ENCODE measurements at places on chromosomes 2 and 18.
A peak's percentile ranks its signal among the peaks of the same experiment; 100 is the strongest.

GRCh38 chr18:59279193-59279592, 5.9 kb upstream of the RAX start:
- DNase-seq: no peak

GRCh38 chr2:86025229-86025820, 80.4 kb downstream of the POLR1A start:
- DNase-seq: no peak

- DNase-seq: no peak
Observed at GRCh38 chr2:152186262-152186661, 10.7 kb upstream of the STAM2 start.

- no peak for DNase-seq
Observed at GRCh38 chr2:46448641-46449040, 30.7 kb upstream of the TMEM247 start.

GRCh38 chr2:10197697-10198076, 75.1 kb downstream of the RRM2 start:
- no peak for DNase-seq

DNA sequence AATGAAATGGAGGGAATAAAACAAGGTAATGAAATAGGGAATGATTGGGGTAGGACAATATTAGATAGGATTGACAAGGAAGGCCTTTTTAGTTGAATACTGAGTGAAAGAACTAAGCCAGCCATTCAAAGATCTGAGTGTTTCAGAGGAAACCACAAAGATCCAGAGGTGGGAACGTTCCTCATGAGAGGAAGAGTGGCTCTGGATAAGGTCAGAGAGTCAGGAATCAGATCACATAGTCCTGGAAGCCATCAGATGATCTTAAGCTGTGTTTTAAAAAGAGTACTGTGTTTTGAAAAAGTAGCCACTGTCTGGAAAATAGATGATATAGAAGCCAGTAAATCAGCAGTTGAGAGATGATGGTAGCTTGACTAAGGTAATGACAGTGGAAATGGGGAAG, 11.8 kb downstream of the TTLL4 start:
- DNase-seq: no peak

GRCh38 chr2:41832218-41832617, 215.6 kb upstream of the PKDCC start:
- no peak for DNase-seq

- DNase-seq: no peak
Observed at GRCh38 chr2:59044736-59045135, 803.6 kb upstream of the FANCL start.

- DNase-seq: no peak
Observed at GRCh38 chr2:64313398-64313723, 140.6 kb upstream of the LGALSL start.

- DNase-seq: no peak
Observed at GRCh38 chr2:73851274-73851673, 22.5 kb downstream of the STAMBP start.

- peak; percentile 70 for DNase-seq
Observed at GRCh38 chr18:24659827-24660720, 199.6 kb downstream of the HRH4 start.

DNA sequence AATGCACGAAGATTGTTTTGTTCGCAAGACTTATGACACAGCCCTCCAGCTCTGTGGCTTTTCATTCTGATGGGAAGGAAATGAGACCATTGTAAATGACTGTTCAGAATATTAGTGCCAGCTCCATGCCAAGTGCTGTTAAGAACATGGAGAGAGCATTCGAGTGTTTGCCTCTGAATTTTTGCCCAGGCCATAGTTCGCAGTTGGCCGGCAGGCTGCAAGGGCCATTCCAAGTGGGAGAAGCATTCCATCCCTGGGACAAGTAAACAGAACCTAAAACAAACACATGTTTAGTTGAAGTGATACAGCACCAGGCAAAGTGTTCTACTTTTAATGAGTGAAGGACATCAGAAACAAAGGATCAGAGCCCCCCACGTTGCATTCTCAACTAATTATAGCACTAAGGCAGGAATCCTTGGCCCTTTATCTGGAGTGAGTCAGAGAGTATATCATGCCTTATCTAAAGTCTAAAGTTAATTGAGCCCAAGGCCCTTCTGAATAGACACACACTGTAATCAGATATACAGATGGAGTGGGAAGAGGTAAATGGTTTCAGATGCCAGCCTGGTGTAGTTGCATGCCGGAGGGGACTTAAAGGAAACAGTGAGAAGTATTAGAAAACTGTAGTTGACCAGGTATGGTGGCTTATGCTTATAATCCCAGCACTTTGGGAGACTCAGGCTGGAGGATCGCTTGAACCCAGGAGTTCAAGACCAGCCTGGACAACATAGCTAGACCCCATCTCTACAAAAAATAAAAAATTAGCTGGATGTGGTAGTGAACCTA, 53.3 kb downstream of the NEDD4L start:
- no peak for DNase-seq

DNA sequence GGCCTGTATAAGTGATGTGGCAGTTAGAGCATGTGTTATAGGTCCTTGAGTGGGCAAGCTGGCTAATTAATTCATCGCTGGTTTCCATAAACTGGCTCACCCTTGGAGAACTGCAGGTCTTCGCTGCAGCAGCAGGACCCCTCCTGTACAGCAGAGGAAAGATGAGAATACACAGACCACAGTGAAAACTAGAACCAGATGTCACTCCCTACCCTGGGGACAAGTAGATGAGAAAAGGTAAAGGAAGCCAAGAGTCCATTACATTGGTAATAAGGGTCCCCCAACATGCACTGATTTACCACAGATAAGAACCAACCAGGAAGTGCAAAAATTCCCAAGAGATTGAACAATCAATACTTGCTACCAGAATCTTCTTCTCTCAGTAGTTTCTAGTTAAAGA, 415.6 kb upstream of the LYPD1 start:
- no peak for DNase-seq

- DNase-seq: no peak
Observed at GRCh38 chr2:79453918-79454317, 58.9 kb upstream of the CTNNA2 start.

DNA sequence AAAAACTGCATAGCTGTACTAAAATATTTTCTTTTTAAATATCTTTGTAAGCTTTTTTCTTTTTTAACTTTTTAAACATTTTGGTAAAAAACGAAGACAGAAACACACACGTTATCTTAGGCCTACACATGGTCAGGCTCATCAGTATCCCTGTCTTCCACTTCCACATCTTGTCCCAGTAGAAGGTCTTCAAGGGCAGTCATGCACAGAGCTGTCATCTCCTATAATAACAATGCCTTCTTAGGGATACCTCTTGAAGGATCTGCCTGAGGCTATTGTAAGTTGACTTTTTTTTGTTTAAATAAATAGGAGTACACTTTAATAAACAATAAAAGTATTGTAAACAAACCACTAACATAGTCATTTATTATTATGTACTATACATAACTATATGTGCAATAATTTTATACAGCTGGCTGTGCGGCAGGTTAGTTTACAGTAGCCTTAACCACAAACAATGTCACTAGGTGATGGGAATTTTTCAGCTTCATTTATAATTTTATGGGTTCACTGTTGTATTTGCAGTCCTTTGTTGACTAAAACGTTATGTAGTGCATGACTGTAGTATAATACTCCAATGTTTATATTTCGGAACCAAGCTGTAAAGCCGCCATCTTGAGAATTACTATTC, 124.4 kb downstream of the MAP4K4 start:
- no peak for DNase-seq

DNA sequence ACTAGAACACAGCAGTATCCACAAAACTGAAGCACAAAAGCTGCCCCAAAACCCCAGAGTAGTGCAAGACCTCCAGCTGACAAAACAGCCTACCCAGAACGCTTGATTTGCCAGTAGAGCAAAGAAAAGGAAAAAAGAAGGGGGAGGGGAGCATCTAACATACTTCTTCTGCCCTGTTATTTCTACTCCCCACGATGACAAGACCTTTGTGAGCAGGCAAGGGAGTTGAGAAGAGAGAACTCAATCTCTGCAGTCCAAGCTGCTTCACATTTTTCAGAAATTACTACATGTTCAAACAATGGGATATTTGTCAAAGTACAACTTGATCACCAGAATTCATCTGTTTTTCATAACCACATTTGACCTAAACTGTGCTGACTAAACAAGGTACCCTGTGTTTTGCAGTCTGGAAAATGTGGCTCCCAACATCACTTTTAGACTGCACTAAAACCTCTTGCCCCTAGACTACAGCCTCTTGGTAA, 286.7 kb downstream of the EXOC6B start:
- no peak for DNase-seq

- DNase-seq: no peak
Observed at GRCh38 chr2:43941966-43942365, 53.8 kb downstream of the LRPPRC start.

- DNase-seq: peak; percentile 67
Observed at GRCh38 chr18:12990123-12990475, 1.1 kb upstream of the CEP192 start.

DNA sequence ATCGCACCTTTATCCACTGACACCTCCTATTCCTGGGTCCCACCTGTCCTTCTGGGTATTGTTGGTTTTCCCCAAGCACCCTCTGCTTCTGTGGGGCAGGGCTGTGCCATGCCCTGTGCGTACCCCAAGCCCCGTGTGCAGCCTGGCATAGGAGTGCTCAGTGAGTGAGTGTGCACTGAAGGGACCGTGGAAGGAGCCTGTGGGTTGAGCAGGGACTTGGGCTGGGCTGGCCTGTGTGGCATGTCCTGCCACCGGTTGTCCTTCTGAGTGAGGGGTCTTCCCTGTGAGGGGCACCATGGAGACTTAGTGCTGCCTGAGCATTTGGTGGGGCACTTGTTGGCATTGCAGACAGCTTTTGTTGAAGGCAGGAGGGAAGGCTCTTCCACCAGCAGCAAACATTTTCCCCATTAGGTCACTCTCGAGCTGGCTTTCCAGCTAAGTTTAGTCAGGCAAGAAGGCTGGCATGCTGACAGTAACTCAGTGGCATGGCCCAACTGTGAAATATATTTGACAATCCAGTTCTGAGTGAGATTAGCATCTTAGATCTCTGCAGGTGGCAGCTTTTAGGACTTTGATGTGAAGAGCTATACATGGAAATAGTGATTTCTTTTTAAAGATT, 64.7 kb downstream of the LPIN1 start:
- DNase-seq: no peak

- no peak for DNase-seq
Observed at GRCh38 chr2:23475036-23475435, 90.1 kb downstream of the KLHL29 start.

DNA sequence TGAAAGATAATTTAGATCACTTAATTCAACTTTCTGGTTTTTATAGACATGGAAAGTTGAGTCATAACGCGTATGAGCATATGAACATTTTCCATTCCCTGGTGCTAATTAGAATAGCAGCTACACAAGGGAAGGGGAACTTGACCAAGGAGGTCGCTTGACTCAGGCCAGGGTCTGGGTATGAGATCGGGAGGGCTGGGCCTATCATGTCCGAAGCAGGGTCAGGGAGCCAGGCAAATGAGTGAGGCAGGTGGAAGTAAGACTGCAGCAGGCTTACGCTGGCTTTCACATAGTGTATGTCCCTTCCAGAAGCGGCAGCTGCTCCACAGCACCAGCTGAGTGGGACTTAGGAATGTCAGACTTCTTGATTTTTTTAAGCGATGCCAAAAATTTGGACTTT, 14.7 kb downstream of the RALB start:
- no peak for DNase-seq

DNA sequence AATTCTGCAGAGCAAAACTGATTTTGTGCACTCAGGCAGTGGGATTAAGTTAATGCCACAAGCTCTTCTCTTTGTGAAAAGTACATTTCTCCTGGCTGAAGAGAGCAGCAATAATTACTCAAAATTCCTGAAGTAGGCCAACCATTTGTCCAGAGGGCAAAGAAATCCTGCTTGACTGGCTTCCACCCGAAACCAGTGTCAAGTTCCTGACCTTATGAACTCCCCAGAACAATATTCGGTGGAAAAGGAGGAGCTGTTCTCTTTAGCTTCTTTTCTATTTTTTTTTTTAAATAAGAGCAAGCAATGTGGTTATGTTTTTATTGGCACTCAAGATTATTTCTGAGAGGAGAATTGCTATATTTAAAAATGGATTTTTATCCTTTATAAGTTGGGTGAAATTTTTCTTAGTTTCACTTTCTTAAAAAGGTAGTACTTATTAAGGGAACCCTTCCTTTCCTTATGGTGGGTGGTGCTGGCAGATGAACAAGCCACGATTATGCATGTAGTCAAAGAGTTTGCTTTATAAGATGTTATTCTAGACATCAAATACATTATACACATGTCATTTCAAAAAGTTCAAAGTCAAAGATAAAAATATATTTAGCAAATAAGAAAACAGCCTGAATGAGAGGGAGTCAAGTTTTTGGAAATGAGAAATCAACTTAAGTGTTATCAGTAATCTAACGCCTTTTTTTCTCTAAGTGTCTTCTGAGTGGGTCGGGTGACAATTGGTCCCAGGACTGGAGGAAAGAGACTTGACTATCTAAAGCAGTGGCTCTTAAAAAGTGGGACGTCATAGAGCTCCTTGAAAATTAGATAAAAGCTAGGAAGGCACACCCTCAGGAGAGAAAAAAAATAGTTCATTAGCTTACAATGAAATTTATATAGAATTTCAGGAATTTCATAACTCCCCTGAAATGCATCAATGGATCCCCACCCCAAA, 194.5 kb downstream of the IKZF2 start:
- DNase-seq: no peak

- no peak for DNase-seq
Observed at GRCh38 chr2:221370076-221370856, 201.8 kb downstream of the EPHA4 start.

DNA sequence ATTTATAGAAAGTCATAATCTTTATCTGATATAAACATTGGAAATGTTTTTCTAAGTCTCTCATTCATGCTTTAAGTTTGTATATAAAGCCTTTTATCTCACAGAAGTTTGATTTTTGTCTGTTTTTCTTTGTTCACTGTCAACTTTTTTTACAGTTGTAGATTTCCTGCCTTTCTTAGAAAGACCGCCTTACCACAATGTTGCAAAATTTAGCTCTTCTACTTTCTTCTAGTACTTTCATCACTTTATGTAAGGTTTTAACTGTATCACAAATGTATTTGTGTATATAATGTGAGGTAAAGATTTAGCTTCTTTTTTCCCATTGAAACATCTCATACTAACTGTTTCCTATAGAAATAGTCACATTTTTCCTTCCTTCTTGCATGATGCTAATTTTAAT, 136.1 kb downstream of the DNAH6 start:
- peak; percentile 34 for DNase-seq

GRCh38 chr18:23669804-23670405, 7.2 kb upstream of the ANKRD29 start:
- DNase-seq: no peak

DNA sequence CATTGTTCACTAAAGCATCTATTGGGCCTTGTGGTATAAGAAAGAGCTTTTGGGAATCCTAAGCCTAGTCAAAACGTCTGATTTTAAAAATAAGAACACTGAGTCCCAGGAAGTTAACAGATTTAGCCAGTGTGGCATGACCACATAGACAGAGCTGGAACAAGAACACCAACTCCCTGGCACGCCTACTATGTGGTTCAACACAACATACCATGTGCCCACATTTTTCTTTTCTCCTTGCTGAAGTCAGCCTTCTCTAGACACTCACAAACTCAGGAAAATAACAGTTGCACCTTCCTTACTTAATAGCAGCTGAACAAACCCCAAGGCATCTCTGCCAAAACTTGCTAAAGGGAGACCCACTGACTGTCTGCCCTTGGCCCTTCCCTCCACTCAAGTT, 124.8 kb downstream of the C1D start:
- DNase-seq: no peak

- DNase-seq: no peak
Observed at GRCh38 chr18:32613821-32614220, 143.1 kb upstream of the GAREM1 start.

GRCh38 chr2:208329485-208329884, 63.4 kb downstream of the PIKFYVE start:
- no peak for DNase-seq

Data from activated CD8-positive, alpha-beta T cell treated with anti-CD3 and anti-CD28 coated beads, Interleukin-2, amount 10 ng/mL, durations not matched to agents 7 days and 5 days (primary cell).